ENCODE measurements at places on chromosomes 5 and 9. TPM values are rescaled to one million over a fixed set of nuclear protein-coding genes. Genes with fewer than 3 reads are reported as not detected.

- no peak for DNase-seq
Observed at GRCh38 chr5:158513490-158514318, 586.0 kb downstream of the EBF1 start.

DNA sequence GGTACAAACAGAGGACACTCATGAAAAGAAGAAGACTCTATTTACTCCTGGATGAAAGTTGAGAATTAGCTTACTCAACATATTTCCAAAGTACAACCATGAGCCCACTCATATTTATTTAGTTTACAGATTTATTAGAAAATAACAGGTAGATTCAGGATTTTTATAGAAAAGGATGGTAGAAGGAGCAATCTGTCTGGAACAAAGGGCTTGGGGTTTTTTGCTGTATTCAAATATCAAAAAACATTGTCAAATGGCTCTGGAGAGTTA, 7.0 kb upstream of the ERAP2 start:
- DNase-seq = no peak

FAM221B gene
- total RNA-seq = not detected

DNA sequence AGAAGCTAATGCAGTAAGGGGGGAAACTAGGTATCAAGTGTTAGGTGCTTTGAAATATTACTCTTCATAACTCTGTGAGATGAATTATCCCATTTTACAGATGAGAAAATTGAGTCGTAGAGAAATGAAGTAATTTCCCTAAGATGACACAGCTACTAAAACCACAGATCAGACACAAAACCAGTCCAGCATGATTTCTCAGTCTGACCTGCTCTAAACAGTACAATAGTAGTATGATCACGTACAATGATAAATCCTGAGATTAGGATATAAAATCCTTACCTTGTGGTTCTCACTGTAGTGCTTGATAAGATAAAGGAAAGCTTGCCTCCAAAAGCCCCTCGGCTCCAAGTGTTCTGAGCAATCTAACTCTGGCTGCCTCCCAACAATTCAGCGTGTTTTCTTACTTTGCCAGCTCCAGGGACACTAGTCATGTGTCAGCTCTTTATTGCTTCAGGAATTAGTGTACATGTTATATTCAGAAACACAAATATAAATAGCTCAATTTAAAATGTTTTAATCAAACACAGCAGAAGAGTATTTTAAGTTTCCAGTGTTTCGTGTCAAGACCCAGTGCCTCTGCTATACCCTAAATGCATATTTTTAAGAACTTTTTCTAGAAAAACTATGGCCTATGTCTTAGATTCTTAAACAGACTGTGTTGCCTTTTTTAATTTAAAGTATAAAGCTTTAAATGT, 243.6 kb downstream of the DENND1A start:
- DNase-seq = peak; percentile 5

Measured in RPMI7951 (cell line).